ENCODE measurements at places on chromosomes 6 and 20.

DNA sequence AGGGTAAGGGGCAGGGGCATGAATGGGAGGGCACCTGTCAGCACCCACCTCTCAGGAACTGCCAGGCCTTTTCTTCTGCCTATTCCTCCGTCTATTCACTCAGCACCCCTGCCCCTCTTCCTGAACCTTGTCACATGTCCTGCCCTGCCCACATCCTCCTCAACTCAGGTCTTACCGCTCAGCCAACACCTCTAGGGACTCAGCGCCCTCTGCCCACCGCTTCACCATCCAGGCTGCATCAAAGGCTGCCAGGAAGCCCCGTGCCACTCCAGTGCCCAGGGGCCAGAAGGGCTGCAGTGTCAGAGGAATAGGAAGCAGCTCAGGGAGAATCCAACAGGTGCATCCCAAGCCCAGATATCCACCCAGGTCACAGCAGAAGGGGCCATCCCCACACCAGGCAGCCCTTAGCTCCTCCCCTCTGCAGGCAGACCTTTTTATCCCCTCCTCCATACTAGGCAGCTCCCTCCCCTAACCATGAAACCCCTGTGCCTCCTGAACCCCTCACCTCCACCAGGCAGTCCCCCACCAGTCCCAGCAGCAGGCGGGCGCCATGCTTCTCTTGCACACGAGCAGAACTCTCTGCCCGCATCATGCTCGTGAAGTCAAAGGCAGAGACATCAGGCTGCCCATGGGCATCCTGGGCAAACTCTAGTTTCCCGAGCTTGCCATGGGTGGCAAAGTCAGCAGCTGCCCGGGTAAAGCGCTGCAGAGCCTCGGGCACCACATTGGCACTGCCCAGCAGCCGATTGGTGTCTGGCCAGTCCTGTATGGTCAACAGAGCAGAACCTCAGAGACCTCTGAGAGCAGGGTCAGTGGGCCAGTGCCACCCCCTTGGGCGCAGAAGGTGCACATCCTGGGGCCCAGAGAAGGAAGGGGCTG is 5.5 kb downstream of the MICAL1 start:
- peak; percentile 36 for DNase-seq

DNA sequence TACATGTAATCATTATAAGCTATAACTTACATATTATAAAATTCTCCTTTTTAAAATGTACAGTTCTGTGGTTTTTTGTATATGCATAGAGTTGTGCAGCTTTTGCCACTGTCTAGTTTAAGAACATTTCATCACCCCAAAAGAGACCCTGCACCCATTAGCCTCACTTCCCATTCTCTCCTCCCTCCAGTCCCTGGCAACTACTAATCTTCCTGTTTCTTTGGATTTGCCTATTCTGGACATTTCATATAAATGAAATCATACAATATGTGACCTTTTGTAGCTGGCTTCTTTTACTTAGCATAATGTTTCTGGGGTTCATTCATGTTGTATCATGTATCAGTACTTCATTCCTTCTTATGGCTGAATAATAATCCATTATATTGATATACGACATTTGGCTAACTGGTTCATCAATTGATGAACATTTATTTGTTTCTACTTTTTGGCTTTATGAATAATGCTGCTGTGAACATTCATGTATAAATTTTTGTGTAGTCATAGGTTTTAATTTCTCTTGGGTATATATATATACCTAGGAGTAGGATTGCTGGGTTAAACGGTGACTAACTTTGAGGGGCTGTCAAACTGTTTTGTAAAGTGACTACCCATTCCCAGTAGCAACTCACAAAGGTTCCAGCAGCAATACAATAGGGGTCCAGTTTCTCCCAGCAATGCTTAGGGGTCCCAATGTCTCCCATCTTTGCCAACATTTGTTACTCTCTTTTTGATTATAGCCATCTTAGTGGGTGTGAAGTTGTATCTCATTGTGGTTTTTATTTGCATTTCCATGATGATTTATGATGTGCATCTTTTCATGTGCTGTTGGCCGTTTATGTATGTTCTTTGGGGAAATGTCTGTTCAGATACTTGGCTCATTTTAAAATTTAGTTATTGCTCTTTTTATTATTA is 10.7 kb downstream of the PTPRA start:
- DNase-seq, result no peak

DNA sequence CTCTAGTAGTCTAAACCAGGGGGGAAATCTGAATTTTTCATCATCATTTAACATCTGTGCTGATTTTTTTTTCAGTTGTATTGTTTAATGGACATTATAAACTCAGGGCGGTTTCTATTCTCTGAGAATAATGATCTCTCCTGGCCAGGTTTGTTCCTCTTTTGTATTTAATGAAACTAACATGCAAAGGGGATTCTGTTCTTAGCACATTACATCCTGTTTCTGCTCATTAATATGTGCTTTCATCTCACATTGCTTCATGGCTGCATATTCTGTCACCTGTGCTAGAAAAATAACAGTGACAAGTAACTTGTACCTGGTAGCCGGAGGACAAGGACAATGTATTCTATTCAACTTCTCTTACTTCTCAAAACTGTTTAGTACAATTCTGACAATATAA is 806 bp downstream of the HLA-DOB start:
- DNase-seq, result no peak

DNA sequence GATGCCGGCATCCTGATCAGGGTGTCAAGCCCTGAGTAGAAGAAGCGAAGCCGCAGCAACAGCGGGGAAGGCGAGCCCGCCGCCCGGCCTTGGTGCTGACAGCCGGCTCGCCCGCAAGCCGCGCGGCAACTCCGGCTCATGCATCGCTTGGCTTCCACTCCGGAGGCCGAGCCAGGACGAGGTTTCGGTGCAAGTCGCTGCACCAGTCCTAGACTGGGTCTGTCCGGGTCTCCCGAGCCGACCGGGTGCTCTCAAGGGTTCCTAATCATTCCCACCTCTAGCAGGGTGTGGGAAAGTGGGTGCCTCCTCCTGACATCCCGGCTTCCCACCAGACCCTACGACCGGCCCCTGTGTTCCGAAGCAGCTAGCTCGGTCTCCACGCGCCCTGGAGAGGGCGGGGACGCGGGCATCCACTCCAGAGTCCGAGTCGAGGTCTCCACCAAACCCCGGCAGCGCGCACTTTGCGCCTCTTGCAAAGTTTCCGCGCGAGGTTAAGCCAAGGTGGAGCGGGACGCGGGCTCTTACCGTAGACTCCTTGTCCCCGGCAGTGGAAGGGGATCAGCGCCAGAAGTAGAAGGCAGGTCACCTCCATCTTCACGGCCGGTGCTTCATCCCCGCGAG is 1.4 kb downstream of the MDGA1 start:
- DNase-seq, result no peak

DNA sequence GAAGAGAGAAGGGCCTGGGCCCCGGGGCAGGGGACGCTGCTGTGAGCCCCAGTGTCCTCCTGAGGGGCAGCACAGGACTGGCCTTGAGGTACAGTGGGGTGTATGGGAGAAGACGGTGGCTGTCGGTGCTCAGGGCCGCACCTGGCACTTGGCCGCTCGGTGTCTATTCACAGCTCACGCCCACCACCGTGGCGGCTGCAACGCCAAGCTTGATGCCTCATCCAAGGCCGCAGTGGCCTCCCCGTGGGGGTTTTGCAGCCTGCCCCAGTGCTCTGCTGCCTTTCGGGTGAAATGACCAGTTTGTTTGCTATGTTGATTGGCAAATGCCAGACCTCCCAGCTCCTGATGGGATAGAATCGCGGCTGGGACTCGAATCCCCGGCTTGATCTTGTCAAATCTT is 79.5 kb upstream of the SLCO4A1 start:
- no peak for DNase-seq

DNA sequence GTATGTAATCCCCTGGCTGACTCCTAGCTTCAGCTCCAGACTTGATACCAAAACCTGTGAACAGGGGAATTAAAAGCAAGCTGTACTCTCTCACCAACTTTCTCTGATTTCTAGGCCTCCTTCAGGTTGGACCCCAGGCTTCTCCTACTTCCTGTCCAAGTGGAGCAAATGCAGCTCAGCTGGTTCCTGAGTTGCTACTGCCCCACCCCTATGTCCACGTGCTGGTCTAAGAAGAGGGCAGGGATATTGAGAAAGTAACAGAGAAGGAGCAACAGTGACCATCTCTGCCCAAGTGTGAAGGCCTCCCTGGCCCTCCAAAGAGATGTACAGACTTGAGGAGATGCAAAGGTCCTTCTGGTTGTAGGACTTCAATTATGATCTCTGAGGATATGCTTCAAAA is 188.3 kb upstream of the MCHR2 start:
- no peak for DNase-seq

GRCh38 chr6:160424256-160424655 is 76.1 kb downstream of the SLC22A3 start:
- no peak for DNase-seq

- no peak for DNase-seq
These were observed 27.5 kb upstream of the TBXT start for GRCh38 chr6:166194914-166195859.

- DNase-seq, result peak; percentile 79
These were observed 21.3 kb upstream of the HFE start for GRCh38 chr6:26065952-26066380.

- DNase-seq, result no peak
These were observed 744.1 kb downstream of the DHX35 start for GRCh38 chr20:39706184-39706663.

DNA sequence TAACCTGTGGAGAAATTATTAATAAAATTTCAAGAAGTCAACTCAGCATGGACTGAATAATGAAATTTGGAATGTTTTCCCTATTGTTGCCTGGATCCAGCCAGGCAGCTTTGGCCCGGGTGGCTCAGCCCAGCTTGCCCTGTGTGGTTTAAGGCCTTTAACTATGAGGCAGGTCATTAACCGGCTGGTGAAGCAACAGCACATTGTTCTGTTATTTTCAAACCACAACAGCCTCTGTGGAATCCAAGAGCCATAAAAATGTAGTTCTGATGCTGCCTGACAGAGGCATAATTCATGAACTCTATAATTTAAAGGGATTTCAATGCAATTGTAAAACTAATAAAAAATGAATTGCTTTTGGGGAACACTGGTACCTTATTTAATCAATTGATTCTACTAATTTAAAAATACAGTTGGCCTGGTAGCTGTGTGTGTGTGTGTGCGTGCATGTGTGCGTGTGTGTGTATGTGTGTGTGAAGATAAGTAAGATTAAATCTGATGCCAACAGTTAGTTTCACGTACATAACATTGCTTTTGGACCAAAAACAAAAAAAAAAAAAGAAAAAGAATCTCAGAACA is 117.7 kb downstream of the RPS12 start:
- no peak for DNase-seq

DNA sequence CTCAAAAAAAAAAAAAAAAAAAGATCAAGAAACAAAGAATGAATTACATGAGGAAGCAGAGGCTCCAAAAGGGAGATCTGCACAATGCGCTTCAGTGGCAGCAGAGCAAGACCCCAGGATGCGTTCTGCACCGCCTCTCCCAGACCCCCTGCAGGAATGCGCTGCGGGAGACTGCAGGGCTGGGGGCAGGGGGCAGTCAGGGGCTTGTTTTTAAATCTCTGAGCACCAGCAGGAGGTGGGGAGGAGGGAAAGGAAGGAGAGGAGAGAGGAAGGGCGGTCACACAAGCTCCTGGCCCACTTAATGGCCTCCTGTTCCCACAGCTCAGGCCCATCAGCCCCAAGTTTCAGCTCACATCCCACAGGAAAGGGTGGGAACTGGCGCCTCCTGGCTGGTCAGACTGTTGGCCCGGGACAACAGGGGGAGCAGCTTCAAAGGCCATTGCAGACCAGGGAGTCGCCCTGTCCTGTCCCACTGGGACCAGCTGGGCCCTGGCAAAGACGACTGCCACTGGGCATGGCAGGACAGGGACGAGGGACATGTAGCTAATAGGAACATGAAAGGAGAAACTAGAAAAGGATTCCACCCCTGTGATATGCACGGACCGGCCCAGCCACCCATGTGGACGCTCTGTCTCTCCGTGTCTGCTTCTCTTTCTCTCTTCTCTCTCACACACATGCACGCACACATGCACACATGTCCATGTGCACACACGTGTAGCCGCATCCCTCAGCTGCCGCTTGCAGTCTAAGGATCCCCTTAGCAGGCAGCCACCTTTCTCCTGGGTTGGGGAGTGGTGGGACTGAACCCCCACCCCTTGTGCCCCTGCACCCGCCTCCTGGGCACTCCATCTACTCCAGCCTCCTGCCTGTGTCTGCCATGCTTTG is 34.7 kb downstream of the TFEB start:
- DNase-seq, result no peak

- DNase-seq, result no peak
These were observed 155.5 kb upstream of the RNF24 start for GRCh38 chr20:4170621-4171537.

- DNase-seq, result no peak
These were observed 158.7 kb upstream of the JARID2 start for GRCh38 chr6:15087186-15087589.

GRCh38 chr6:13924949-13925881 is at the start of gene RNF182:
Gene RNF182 (plus strand): TSS chr6:13924952. CDS start chr6:13977120, 52,168 bp downstream.
- no peak for DNase-seq

DNA sequence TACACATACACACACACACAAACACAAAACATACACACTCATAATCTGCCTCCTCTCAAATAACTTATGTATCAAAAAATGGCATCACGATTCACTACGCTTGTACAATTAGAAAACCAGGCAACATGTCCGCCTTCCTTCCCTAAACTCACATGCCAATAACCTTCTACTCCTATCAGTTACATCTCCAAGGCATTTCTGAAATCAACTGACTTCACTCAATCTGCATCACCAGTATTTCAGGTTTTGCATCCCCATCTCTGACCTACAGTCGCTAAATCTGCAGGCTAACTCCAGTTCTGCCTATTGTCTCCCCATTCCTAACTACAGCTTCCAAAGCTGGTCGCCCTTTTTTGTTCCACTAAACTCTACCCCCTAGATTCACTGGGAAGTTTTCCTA is 217.5 kb downstream of the PTPRK start:
- no peak for DNase-seq

DNA sequence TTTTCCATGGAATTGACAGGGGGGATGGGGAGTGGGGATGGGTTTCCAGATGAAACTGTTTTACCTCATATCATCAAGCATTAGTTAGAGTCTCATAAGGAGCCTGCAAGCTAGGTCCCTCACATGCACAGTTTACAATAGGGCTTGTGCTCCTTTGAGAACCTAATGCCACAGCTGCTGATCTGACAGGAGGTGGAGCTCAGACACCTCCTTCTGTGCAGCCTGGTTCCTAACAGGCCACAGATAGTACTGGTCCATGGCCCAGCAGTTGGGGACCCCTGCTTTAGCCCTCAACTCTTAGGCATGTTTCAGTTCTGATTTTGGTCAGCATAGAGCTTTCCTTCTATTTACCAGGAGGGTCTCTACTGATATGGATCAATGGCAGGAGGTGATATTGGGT is 251.6 kb downstream of the LAMA2 start:
- no peak for DNase-seq

DNA sequence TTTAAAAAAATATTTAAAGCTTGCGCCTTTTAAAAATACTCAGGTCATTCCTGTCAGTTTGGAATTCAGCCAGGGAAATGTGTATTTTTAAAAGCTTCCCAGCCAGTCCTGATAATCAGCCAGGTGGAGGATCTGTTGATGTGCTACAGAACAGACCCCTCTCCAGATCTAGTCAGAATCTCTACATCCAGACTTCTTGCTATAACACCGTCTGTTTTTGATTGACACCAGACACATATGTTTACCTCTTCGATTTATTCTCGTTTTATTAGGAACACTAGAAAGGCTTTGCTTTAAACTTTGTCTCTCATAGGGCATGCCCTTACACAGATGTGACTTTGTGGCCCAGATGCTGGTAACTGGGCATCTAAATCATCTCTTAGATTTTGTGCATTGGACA is 11.7 kb downstream of the PARD6B start:
- DNase-seq, result no peak
